ENCODE measurements at places on chromosomes 2 and 18. TPM values are rescaled to one million over a fixed set of nuclear protein-coding genes. Genes with fewer than 3 reads are reported as not detected.

The RBKS gene
- total RNA-seq, result 3.9 TPM

The RTP5 gene
- total RNA-seq, result not detected

The PSD4 gene
- 0.17 TPM for total RNA-seq

The UBXN4 gene
- 61.6 TPM for total RNA-seq

The CCBE1 gene
- total RNA-seq, result 24.9 TPM

The POTEE gene
- total RNA-seq, result not detected

The FBXO41 gene
- 0.60 TPM for total RNA-seq

The EML4 gene
- 27.6 TPM for total RNA-seq

The SULT1C2 gene
- under 0.01 TPM for total RNA-seq

The SH2D6 gene
- 0.63 TPM for total RNA-seq

The LYPD6 gene
- not detected for total RNA-seq

The DSG1 gene
- total RNA-seq, result not detected

The AQP12B gene
- total RNA-seq, result not detected

The TCF23 gene
- total RNA-seq, result not detected

The C2orf81 gene
- 1.4 TPM for total RNA-seq

The SKOR2 gene
- total RNA-seq, result not detected

The SP5 gene
- total RNA-seq, result not detected

The DOK6 gene
- 9.0 TPM for total RNA-seq

The RGPD3 gene
- total RNA-seq, result under 0.01 TPM

The ANKRD30BL gene
- total RNA-seq, result not detected

The ACMSD gene
- total RNA-seq, result not detected

The PROKR1 gene
- not detected for total RNA-seq

The SIX2 gene
- total RNA-seq, result not detected

The MSH6 gene
- total RNA-seq, result 23.4 TPM

The PRADC1 gene
- 11.1 TPM for total RNA-seq

The XDH gene
- total RNA-seq, result 0.17 TPM

The IL1A gene
- total RNA-seq, result 0.09 TPM

The ITPRIPL1 gene
- 2.7 TPM for total RNA-seq

The MTCL1 gene
- 32.9 TPM for total RNA-seq

The RAD51AP2 gene
- not detected for total RNA-seq

The PXDN gene
- total RNA-seq, result 73.5 TPM

The MTERF4 gene
- total RNA-seq, result 58.6 TPM

The IL36B gene
- total RNA-seq, result not detected

The MYO1B gene
- 84.0 TPM for total RNA-seq

The HJURP gene
- total RNA-seq, result 0.26 TPM

The CYP1B1 gene
- 76.6 TPM for total RNA-seq

The CYTIP gene
- total RNA-seq, result 0.16 TPM

The GPR75 gene
- 0.52 TPM for total RNA-seq

The OTOS gene
- total RNA-seq, result not detected

The UGT1A10 gene
- total RNA-seq, result not detected

The CFAP65 gene
- under 0.01 TPM for total RNA-seq

The EPHA4 gene
- total RNA-seq, result 3.0 TPM

The DCDC2C gene
- total RNA-seq, result not detected

The AAK1 gene
- total RNA-seq, result 19.5 TPM

The PLEK gene
- total RNA-seq, result not detected

The REG1B gene
- total RNA-seq, result not detected

The PHOSPHO2 gene
- 1.4 TPM for total RNA-seq

The SERPINB3 gene
- not detected for total RNA-seq

The CENPA gene
- 1.6 TPM for total RNA-seq

The IL36RN gene
- not detected for total RNA-seq

The ARHGAP15 gene
- not detected for total RNA-seq

Data from bronchial smooth muscle cell (primary cell).